Endothelial cell (in vitro differentiated cells): ENCODE measurements at places on chromosomes 1 and 21. TPM values are rescaled to one million over a fixed set of nuclear protein-coding genes. Genes with fewer than 3 reads are reported as not detected.

Gene TLR5
- total RNA-seq, result 0.77 TPM

Gene WARS2
- 11.2 TPM for total RNA-seq

DNA sequence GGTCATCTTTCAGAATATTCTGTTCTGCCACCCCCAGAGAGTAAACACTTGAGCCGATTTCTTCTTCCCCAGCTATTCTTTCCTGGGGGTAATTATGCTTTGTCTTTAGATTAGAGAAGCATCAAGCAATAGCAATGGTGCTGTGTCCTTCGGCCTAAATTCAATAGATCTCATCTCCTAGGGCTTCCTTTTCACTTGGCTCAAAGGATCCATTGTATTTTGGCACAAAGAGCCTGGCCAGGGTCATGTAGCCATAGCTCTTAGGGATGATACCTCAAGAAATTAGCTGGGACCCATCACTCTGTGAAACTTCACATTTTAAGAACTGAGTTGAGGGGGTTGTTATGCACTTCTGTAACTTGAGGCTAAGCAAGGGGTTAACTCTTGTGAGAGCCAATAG, 27.0 kb downstream of the MRPS6 start:
- DNase-seq, result no peak

- no peak for DNase-seq
Measured at GRCh38 chr1:34983700-34984355, 1.3 kb downstream of the TMEM35B start.

- DNase-seq, result no peak
Measured at GRCh38 chr1:6884652-6885153, 99.4 kb downstream of the CAMTA1 start.

Gene TNNT2
- 3.3 TPM for total RNA-seq

GRCh38 chr1:231682779-231683178, 56.2 kb downstream of the DISC1 start:
- no peak for DNase-seq

DNA sequence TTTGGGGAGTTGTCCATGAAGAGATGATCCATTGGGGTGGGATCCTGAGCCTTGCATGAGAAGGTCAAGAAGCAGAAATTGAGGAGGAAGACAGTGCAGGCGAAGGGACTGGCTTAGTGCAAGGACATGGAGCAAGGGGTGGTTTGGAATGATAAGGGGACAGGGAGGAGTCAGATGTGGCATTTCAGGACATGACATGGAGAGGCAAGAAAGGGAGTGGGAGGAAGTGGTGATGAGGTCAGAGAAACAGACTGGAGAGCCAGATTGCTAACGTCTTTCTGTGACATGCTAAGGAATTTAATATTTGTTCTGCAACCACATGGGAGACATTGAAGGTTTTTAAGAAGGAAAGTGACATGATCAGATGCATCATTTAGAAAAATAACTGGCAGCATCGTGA, 346.8 kb upstream of the FMN2 start:
- no peak for DNase-seq

Gene INAVA
- 35.8 TPM for total RNA-seq

DNA sequence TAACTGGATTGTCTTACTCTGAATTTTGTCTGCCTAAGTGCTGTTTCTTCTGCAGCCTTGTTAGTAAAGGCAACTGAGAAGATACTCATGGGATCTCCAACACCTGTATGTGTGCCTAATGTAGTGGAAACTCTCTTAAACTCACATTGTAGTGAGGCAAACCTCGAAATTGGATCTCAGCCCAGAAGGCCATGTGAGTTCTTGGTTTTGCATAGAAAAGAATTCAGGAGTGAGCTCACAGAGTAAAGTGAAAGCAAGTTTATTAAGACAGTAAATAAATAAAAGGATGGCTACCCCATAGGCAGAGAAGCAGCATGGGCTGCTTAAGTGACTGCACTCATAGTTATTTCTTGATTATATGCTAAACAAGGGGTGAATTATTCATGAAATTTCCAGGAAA, 1344.7 kb downstream of the NCAM2 start:
- DNase-seq, result no peak

Gene CKS1B
- total RNA-seq, result 48.3 TPM
